Naive thymus-derived CD8-positive, alpha-beta T cell (primary cell): ENCODE measurements at places on chromosomes 11 and 22. TPM values are rescaled to one million over a fixed set of nuclear protein-coding genes. Genes with fewer than 3 reads are reported as not detected.

DNA sequence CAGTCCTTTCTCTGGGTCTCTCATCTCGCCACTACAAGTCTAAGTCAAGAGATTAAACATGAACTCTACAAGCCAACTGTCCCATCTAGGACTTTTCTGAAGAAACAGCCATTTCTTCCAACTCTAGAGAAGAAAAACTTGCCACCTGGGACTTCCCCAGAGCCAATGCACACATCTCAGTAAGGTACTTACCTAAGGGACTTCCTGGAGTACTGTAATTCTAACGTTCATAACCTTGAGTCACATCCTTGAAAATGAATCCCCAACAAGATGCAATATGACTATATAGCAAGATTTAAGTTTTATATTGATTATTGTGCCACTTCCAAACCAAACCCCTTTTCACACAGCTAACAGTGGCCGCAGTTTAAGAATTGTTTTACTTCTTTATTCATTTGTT is 11.9 kb upstream of the ISX start:
- no peak for DNase-seq

The SLC22A8 gene
- total RNA-seq = not detected

DNA sequence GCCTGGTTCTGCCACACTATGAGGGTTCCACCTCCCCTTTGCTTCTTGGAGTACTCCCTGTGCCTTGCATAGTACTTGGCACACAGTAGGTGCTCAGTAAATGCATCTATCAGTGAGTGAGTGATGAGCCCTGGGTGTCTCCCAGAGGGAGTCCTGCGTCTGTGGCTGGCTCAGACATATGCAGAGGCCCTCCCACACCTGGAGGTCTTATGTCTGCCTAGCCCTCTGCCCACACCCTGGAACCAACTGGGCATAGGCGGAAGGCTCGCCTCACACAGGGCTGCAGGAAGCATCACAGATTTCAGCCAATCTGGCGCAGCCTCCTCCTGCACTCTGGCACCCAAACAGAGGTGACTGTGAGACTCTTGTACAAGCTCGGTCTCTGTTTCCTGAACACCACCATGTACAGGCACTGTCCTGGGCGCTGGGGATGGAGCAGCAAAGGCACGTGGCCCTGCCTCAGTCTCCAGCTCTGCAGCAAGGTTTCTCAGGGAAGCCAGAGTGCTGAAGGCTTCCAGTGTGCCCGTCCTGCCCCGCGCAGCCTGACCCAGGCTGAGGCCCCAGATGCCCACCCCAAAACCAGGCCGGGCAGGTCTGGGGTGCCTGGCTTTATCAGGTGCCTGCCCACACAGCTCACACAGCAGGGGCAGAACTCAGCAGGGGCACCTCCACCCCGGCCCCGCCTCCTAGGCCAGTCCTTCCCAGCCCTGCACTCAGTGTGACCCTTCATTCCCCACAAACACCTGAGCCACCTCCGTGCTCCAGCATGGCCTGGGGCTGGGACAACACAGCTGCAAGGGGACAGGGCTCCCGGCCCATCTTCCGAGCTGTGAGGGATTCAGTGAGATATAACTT is 26.7 kb downstream of the FLRT1 start:
- DNase-seq = no peak

The OR52N1 gene
- not detected for total RNA-seq

The MS4A4E gene
- total RNA-seq = not detected

GRCh38 chr11:122096272-122097112 is 19.5 kb downstream of the BLID start:
- DNase-seq = no peak

- DNase-seq = no peak
These were observed 64.3 kb upstream of the NAV2 start for GRCh38 chr11:19648321-19648720.

DNA sequence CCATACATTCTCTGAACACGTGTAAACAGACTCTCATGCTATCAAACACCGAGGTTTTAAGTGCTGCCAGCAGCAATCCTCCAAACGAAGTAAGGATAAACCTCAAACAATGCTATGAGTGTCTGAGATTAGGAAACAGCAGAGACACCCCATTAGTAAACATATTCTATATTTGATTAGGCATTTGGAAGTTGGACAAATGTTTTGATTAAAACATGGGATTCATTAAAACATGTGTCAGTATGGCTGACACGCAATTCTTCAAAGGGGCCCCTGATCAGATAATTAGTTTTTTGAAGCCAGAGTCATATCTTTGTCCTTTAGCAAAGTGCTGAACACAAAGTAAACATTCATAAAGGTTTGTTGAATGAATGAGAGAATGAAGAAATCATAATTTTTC is 33.2 kb upstream of the BLID start:
- no peak for DNase-seq

GRCh38 chr11:31813391-31814175 is 2.5 kb upstream of the PAX6 start:
- DNase-seq = no peak

DNA sequence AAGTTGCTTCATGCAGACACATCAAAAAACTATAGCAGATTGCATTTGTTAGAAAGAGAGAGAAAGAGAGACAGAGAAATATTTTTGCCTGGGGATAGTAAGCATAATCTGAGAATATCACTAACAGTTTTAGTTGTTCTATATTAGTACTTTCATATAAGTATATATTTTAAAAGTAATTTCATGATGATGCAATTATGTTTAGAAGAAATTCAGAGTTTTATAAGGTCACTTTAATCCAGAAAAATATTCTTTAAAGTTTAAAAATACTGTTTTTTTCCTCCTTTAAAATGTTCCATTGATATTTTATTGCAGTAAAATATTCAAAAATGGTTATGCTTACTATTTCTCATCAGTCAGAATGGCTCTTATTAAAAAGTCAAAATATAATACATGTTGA is 86.8 kb upstream of the MTMR2 start:
- no peak for DNase-seq

The CD59 gene
- 66.8 TPM for total RNA-seq
